ENCODE measurements at places on chromosomes 11 and 22. TPM values are rescaled to one million over a fixed set of nuclear protein-coding genes. Genes with fewer than 3 reads are reported as not detected.

DNA sequence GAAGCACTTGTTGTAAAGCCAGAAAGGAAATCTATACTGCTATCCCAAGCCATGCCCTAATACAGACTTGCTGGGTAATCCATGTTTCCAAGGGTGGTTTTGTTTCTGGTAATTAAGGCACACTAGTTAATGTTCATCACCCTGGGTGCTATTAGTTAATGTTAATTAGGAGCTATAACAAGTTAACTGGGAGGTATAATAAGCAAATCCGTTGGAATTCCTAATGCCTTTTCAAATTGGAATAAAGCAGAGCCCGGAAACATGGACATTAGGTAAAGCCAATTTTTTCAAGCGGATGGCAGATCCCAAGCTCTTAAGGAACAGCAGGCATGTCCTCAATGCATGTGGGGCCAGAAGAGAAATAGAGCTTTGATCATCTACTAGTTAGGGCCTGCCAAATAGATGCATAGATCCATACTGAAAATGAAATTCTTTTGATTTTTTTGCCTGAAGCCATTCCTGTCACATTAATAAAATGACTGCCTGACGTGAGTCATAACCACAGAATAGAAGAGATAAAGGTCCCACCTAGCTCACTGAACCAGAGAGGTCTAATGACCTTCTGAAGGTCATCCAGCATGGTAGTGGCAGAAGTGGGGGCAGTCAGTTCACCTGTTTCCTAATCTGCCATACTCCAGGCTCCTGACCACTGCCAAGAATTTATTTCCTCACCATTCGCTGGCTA is 28.5 kb upstream of the CCDC34 start:
- no peaks in the 10 kb centered on the region for H3K27me3 ChIP-seq
- peaks cover 51% of the 10 kb centered on the region for H3K4me1 ChIP-seq
- H3K36me3 ChIP-seq, result no peaks in the 10 kb centered on the region
- no peak overlapping the region for H3K4me3 ChIP-seq
- peak overlapping the region; percentile 82 for H3K27ac ChIP-seq

- DNase-seq, result no peak
- H3K27me3 ChIP-seq, result no peaks in the 10 kb centered on the region
- H3K36me3 ChIP-seq, result no peaks in the 10 kb centered on the region
- H3K4me1 ChIP-seq, result peaks cover 36% of the 10 kb centered on the region
- no peak overlapping the region for H3K27ac ChIP-seq
Observed at GRCh38 chr11:12721816-12722604, 47.8 kb downstream of the TEAD1 start.

DNA sequence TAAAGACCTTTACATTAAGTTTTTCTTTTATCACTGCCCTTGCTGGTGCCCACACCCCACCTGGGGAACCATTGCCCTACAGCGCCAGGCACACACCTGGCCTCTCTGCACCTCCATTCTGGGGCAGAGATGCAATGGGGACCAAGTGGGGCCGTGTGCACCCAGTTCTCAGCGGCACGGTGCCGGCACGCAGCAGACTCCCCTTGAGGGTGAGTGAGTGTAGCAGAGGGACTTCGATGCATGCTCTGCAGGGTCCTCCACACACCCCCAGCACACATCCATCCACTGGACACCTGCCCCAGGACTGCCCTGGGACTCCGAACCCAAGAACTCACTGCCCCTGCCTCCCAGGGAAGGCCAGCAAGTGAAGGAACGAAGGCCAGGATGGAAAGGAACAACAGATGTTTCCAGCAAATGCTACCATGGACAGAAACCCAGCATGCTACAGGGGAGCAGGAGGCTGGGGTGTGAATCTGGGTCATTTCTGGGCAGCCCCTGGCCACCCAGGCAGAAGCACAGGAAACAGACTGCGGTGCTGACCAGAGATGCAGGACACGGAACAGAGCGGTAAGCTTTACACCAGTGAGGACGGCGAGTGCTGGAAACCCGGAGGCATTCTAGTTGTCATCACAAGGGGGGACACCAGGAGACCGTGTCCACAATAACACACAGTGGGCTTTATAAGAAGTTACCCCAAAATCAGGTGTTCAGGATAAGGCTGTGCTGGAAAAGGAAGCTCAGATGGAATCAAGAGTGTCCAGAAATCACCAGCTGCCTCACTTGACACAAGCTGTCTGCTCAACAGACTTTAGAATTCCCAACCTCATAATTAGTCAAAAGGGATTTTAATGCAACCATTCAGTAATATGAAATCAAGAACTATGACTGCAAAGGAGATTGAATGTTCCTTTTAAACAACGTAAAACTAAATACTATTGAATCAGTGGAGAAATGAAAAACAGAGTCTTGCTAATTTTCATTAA is 32.7 kb upstream of the MOB2 start:
- no peak for DNase-seq
- peaks cover 22% of the 10 kb centered on the region for H3K4me1 ChIP-seq
- H3K4me3 ChIP-seq, result no peak overlapping the region
- H3K27me3 ChIP-seq, result no peaks in the 10 kb centered on the region
- no peaks in the 10 kb centered on the region for H3K36me3 ChIP-seq
- H3K27ac ChIP-seq, result no peak overlapping the region

GRCh38 chr11:44680982-44681597 is 45.7 kb upstream of the TSPAN18 start:
- no peaks in the 10 kb centered on the region for H3K27me3 ChIP-seq
- no peak overlapping the region for H3K4me3 ChIP-seq
- H3K36me3 ChIP-seq, result no peaks in the 10 kb centered on the region
- H3K27ac ChIP-seq, result no peak overlapping the region
- no peaks in the 10 kb centered on the region for H3K4me1 ChIP-seq

GRCh38 chr22:30023099-30023660 is 57.1 kb upstream of the HORMAD2 start:
- peaks cover 100% of the 10 kb centered on the region for H3K36me3 ChIP-seq
- H3K27ac ChIP-seq, result no peak overlapping the region
- peaks cover 44% of the 10 kb centered on the region for H3K4me1 ChIP-seq
- no peaks in the 10 kb centered on the region for H3K27me3 ChIP-seq
- no peak for DNase-seq

- no peak overlapping the region for H3K4me3 ChIP-seq
- no peaks in the 10 kb centered on the region for H3K4me1 ChIP-seq
- no peaks in the 10 kb centered on the region for H3K36me3 ChIP-seq
- no peak for DNase-seq
- no peaks in the 10 kb centered on the region for H3K27me3 ChIP-seq
Observed at GRCh38 chr22:49035818-49036457, 791.7 kb downstream of the BRD1 start.

- no peaks in the 10 kb centered on the region for H3K27me3 ChIP-seq
- no peaks in the 10 kb centered on the region for H3K4me1 ChIP-seq
- no peak for DNase-seq
- H3K27ac ChIP-seq, result no peak overlapping the region
- no peaks in the 10 kb centered on the region for H3K36me3 ChIP-seq
- H3K4me3 ChIP-seq, result no peak overlapping the region
Observed at GRCh38 chr11:76051937-76052336, 154.4 kb downstream of the WNT11 start.

- H3K27ac ChIP-seq, result peak overlapping the region; percentile 92
- no peaks in the 10 kb centered on the region for H3K27me3 ChIP-seq
- H3K4me1 ChIP-seq, result peaks cover 60% of the 10 kb centered on the region
- H3K4me3 ChIP-seq, result peak overlapping the region; percentile 97
- no peak for DNase-seq
Observed at GRCh38 chr11:1757861-1758610, 5.7 kb downstream of the CTSD start.

Gene APOBEC3H
- polyA plus RNA-seq, result not detected

GRCh38 chr11:118274186-118274585 is 10.1 kb upstream of the MPZL2 start:
- H3K27me3 ChIP-seq, result no peaks in the 10 kb centered on the region
- DNase-seq, result no peak
- H3K27ac ChIP-seq, result peak overlapping the region; percentile 73
- no peaks in the 10 kb centered on the region for H3K36me3 ChIP-seq
- H3K4me3 ChIP-seq, result no peak overlapping the region

GRCh38 chr22:37166675-37167066 is 17.0 kb upstream of the IL2RB start:
- peak overlapping the region; percentile 65 for H3K27ac ChIP-seq
- H3K27me3 ChIP-seq, result no peaks in the 10 kb centered on the region
- peaks cover 26% of the 10 kb centered on the region for H3K4me1 ChIP-seq
- H3K4me3 ChIP-seq, result peak overlapping the region; percentile 8
- peak; percentile 94 for DNase-seq

DNA sequence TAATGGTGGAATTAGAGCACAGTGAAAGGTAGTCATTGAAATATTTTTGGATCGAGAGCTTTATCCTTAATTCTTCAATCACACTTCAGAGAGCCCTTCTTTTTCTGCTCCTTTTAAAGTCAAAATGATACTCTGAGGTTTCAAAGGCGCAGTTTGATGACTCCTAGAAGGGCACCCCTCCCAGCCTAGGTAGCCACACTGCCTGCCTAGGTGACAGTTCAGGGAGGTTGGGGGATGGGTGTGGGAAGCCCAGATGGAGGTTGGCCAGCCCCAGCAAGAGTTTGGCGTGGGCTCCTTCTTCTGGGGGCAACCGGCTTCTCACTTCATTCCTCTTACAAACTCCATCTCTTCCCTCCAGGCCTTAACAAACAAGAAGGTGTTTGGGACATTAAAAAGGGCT is 28.6 kb upstream of the PHF21A start:
- no peak overlapping the region for H3K4me3 ChIP-seq
- no peaks in the 10 kb centered on the region for H3K4me1 ChIP-seq
- peaks cover 7% of the 10 kb centered on the region for H3K27me3 ChIP-seq
- H3K27ac ChIP-seq, result no peak overlapping the region

GRCh38 chr22:48187356-48187755 is 1424.9 kb downstream of the TBC1D22A start:
- no peaks in the 10 kb centered on the region for H3K4me1 ChIP-seq
- no peak overlapping the region for H3K27ac ChIP-seq
- no peak for DNase-seq
- no peaks in the 10 kb centered on the region for H3K36me3 ChIP-seq
- H3K27me3 ChIP-seq, result no peaks in the 10 kb centered on the region

- H3K4me3 ChIP-seq, result no peak overlapping the region
- H3K27me3 ChIP-seq, result no peaks in the 10 kb centered on the region
- peak; percentile 38 for DNase-seq
- no peak overlapping the region for H3K27ac ChIP-seq
- H3K4me1 ChIP-seq, result peaks cover 16% of the 10 kb centered on the region
Observed at GRCh38 chr22:42294034-42294985, 23.9 kb upstream of the TCF20 start.

Gene GSTT2B
- polyA plus RNA-seq, result 45.8 TPM

GRCh38 chr22:40491990-40492631 is 121.7 kb downstream of the SGSM3 start:
- DNase-seq, result peak; percentile 81
- H3K27me3 ChIP-seq, result no peaks in the 10 kb centered on the region
- H3K36me3 ChIP-seq, result no peaks in the 10 kb centered on the region

GRCh38 chr22:49446145-49446758 is 381.4 kb downstream of the BRD1 start:
- H3K27ac ChIP-seq, result no peak overlapping the region
- H3K36me3 ChIP-seq, result no peaks in the 10 kb centered on the region
- no peak for DNase-seq
- peaks cover 14% of the 10 kb centered on the region for H3K27me3 ChIP-seq
- H3K4me3 ChIP-seq, result no peak overlapping the region

GRCh38 chr11:1899090-1899489 is 7.4 kb upstream of the PRR33 start:
- no peak overlapping the region for H3K27ac ChIP-seq
- H3K4me1 ChIP-seq, result no peaks in the 10 kb centered on the region
- no peaks in the 10 kb centered on the region for H3K27me3 ChIP-seq
- H3K36me3 ChIP-seq, result no peaks in the 10 kb centered on the region
- DNase-seq, result no peak

DNA sequence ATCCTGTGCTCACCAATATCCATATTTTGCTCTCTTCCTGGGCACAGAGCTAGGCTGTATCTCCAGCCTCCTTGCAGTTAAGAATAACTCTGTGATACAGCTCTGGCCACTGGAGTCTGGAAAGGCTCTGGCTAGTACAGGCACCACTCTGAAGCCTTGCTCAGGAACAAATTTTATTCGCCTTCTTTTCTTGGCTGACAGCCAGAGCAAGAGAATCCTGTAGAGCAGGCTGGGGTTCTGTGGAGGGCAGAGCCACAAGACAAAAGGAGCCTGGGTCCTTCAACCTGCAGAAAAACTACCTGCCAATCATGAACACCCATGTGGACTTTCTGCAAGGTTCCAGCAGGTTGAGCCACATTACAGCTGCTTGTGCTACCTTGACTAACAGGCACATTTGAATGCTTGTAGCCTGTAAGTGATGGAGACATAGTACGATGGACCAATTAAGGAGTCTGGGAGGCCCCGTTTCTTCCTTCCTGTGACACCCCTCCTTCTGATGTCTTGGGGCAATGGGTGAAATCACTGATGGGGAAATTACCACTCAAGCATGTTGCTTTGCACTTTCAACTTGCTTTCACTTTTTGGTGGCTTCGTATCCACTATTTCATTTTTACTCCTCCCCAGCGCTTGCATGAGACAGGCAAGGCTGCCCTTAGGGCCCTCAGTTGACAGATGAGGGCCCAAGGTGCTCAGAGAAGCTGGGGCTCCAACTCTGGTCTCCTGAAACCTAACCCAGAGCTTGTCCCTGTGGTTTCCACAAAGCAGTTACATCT is 267.2 kb upstream of the SYN3 start:
- H3K4me3 ChIP-seq, result no peak overlapping the region
- peaks cover 20% of the 10 kb centered on the region for H3K4me1 ChIP-seq
- H3K36me3 ChIP-seq, result peaks cover 3% of the 10 kb centered on the region
- peak; percentile 20 for DNase-seq
- no peak overlapping the region for H3K27ac ChIP-seq

Gene DDX25
- 0.25 TPM for polyA plus RNA-seq

Gene KDM4E
- polyA plus RNA-seq, result not detected

GRCh38 chr22:48894804-48895250 is 932.8 kb downstream of the BRD1 start:
- DNase-seq, result no peak
- H3K36me3 ChIP-seq, result no peaks in the 10 kb centered on the region
- no peak overlapping the region for H3K4me3 ChIP-seq
- no peak overlapping the region for H3K27ac ChIP-seq

Gene TMEM126A
- 55.0 TPM for polyA plus RNA-seq

Gene PKNOX2
- polyA plus RNA-seq, result 0.83 TPM

Gene EPS8L2
- polyA plus RNA-seq, result 190 TPM

Gene PARVA
- 26.3 TPM for polyA plus RNA-seq

- no peak for DNase-seq
- H3K27me3 ChIP-seq, result no peaks in the 10 kb centered on the region
- peaks cover 6% of the 10 kb centered on the region for H3K4me1 ChIP-seq
Observed at GRCh38 chr11:47724041-47724729, 9.0 kb upstream of the AGBL2 start.

GRCh38 chr11:122491509-122491908 is 164.0 kb upstream of the UBASH3B start:
- no peak overlapping the region for H3K4me3 ChIP-seq
- H3K27me3 ChIP-seq, result no peaks in the 10 kb centered on the region
- H3K27ac ChIP-seq, result no peak overlapping the region
- no peaks in the 10 kb centered on the region for H3K36me3 ChIP-seq
- H3K4me1 ChIP-seq, result no peaks in the 10 kb centered on the region
- peak; percentile 77 for DNase-seq

- no peaks in the 10 kb centered on the region for H3K27me3 ChIP-seq
- H3K36me3 ChIP-seq, result no peaks in the 10 kb centered on the region
- no peak overlapping the region for H3K27ac ChIP-seq
- no peaks in the 10 kb centered on the region for H3K4me1 ChIP-seq
- no peak for DNase-seq
- no peak overlapping the region for H3K4me3 ChIP-seq
Observed at GRCh38 chr11:92489826-92490399, 265.3 kb downstream of the FAT3 start.
